NCI-H1048 (cell line): ENCODE measurements at places on chromosomes 2 and 18.
A peak's percentile ranks its signal among the peaks of the same experiment; 100 is the strongest.

DNA sequence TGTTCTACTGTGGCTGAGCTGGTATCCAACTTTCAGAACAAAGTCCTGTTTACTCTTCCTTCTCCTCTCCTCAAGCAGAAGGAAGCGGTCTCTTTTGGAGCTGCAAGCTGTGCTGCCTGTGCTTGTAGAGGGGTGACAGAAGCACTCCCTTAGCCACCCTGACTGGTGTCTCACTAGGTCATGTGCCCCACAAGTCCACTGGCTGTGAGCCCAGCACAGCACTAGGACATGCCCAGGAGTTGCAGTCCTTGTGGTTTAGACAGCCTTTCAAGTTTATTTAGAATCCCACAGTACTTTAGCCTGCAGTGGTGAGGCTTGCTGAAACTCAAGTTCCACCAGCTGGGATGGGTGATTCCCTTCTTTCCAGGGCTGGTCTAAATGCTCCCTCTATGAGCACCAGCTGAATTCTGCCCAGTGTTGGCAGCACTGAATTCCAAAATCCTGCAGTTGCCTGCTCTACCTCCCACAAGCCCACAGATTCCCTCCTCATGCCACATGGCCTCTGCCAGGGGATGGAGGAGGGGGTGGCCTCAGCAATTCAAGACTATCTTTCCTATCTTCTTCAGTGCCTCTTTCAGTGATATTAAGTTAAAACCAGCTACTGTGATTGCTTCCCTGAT, 61.2 kb downstream of the CCDC85A start:
- DNase-seq: no peak

- DNase-seq: no peak
Measured at GRCh38 chr2:12501469-12502158, 215.1 kb upstream of the TRIB2 start.

GRCh38 chr2:166106431-166107015, 21.3 kb downstream of the SCN1A start:
- no peak for DNase-seq

- DNase-seq: no peak
Measured at GRCh38 chr2:234102112-234102511, 51.6 kb downstream of the SPP2 start.

DNA sequence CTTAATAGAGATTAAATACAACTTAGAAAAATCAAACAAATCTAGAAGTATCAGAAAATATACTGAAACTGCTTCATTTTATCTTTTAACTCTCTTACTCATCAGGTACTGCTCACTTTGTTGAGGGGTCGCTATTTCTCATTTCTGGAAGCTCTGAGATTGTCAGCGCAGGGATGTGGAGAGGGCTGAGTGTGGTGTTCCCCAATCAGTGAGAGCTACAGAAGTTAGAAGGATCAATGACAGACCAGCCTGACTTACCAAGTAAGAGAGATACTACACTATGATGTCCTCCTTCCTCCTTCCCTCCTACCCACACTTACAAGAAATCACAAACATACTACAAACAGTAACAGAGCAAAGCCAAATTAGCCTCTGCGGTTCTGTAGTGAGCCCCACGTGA, 8.1 kb downstream of the GCFC2 start:
- no peak for DNase-seq

DNA sequence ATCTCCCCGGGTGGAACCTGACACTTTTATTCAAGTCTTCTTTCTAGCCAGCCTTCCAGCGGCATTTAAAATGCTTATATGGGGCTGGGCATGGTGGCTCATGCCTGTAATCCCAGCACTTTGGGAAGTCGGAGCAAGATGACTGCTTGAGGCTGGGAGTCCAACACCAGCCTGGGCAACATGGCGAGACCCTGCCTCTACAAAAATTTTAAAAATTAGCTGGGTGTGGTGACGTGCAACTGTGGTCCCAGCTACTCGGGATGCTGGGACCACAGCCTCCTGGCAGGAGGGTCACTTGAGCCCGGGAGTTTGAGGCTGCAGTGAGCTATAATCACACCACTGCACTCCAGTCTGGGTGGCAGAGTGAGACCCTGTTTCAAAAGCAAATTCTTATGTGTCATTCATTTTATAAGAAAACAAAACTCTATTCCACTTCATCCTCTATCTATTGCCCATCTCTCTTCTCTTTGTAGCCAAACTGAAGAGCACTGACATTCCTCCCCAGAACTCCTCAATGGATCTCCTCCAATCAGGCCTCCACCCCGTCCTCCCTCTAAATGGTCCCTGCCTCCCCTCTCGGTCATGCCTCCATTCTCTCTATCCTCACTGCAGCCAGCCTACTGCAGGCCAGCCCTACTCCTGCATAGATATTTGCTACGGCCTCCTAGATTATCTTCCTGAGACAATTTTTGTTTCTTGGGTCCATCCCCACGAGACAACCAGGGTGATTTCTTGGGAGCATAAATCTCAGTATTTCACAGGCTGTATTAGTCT, 18.0 kb upstream of the RHOB start:
- no peak for DNase-seq

DNA sequence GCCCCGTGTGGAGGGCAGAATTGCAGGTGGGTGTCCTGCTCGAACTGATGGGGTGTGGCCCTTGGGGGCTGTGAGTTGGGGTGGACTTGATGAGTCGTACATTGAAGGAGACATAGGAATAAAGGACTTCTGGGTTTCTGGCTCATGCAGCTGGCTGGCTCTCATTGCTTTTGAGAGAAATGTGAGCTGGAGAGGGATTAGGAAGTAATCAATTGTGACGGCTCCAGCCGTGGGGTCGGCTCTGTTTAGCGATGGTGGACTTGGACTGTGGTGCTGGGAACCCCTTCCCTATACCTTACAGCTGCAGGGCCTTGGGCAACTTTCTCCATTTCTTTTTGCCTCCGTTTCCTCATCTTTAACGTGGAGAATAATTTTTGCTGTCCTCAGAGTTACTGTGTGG, 9.2 kb downstream of the IMPA2 start:
- no peak for DNase-seq

- no peak for DNase-seq
Measured at GRCh38 chr2:105617631-105618350, 126.9 kb upstream of the NCK2 start.

DNA sequence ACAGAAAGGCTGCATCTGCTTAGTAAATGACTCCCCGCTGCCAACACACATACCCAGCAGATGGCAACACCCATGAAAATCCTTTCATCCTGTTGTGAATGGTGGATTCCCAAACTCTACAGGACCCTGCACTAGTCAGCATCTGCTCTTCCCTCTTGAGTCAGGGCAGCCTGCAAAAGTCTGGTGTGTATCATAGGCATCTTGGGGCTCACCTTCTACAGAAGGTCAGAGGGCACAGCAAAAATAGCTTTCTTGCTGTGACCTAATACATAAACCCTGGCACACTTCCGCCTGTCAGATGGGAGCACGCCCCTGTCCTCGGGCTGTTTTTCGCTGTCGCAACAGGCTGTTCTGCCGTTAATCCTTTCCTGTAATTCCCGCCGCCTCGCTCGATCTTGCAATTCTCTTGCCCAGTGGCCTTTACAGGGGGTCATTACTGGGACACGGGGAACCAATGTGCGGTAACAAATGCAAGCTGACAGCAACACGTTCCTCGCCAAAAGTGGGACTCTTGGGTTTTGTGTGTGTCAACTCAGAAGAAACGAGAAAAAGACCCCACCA, 19.9 kb upstream of the SCYGR1 start:
- DNase-seq: no peak

DNA sequence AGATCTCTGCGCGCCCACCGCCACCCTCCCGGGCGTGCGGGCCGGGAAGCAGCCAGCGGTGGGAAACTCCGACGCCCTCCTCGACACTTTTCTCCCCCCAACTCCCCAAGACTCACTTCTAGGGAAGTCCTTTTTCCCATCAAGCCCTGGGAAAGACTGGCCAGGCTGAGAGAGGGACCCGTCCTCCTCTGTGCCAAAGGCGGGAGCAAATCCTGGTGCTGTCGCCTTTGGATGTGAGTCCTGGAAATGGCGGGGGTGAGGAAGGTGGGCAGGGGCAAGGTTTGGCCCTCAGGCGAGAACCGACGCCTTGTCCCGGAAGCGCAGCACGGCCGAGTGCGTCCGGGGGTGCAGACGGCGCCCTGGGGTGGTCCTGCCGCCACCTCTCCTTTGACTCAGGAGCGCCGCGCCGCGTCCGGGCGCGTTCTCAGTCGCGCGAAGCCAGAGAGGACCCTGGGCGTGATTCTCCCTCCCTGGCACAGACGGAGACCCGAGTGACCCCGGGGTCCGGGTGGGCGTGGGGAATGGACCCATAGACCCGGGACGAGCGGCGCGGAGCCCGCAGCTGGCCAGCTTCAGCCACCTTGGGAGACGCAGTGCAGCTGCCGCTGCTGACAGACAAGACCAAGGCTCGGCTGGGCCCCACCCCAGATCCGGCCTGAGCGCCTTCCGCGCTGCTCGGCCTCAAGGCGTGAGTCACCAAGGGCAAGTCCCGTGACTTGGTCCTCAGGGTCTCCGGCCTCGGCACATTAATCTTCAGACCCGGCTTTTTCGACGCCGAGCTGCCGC, 3.5 kb upstream of the LBX2 start:
- no peak for DNase-seq

DNA sequence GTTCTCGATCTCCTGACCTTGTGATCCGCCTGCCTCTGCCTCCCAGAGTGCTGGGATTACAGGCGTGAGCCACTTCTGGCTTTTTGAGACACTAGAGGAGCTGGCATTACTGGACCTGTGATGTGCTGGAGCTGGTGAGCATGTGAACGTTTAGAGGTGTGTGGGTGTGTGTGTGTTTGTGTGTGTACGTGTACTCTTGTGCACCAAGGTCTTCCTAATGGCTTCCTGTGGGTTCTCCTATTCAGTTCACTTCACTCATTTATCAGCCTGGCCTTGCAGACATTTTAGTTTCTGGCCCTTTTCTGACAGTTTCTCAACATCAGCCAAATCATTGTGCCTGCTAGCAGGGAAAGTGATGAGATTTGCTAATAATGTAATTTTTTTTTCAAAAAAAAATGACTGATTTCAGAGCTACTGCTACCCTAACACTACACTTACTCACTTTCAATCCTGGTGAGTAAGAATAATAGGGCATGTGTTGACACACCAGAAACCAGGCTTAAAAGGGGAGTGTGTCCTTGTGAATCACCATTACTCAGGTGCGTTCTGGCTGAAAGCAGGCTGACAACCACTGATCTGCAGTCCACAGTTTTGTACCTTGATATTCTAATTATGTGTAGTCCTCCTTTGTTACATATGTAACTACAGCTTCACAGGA, 41.0 kb upstream of the ACTR3 start:
- DNase-seq: no peak

- no peak for DNase-seq
Measured at GRCh38 chr2:218260742-218261422, at the start of gene GPBAR1. Gene GPBAR1, plus strand, starts transcription at chr2:218261015. Its CDS starts 1,710 bp downstream, at chr2:218262725.

DNA sequence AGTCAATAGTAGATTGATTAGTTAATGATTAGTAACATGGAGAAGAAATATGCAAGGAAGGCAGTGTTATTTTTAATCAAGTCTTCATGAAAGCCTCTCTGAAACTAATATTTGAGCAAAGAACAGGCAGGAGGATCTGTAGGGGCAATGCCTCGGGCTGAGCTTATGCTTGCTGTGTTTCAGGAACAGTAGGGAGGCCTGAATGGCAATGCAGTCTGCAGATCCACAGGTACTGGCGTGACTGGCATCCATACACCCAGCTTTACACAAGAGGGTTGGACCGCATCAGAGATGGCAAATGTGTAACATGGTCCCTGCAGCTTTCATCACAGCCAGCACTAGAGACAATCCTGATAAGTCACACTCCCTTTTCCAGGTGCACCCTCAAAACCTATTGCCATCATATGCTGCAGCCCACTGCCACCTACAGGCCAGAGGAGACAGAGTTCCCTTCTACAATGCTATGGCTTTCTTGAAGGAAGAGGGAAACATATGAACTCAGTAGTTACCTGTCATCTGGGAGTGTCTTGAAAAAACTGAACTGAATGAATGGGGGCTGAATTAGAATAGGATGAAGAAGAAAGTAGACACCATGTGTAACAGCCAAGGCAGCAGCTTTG, 582.4 kb upstream of the RAB6C start:
- peak; percentile 40 for DNase-seq

DNA sequence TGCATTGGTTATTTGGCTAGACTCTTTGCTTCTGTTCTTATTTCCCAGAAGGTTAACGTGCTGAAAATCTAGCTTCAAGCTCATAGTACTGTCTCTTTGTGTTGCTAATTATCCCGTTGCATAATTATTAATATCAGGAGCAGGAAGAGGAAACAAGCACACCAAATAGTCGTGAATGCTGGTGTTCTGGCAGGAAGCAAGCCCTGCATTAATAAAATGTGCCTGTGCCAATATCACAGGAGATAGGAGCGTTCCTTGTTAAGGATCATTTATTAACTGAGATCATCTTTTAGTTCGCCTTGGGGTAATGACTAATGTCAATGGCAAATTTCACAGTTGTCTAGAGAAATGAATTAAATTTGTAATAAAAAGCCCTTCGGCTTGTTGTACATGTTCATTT, 893.0 kb upstream of the POU3F3 start:
- DNase-seq: no peak

DNA sequence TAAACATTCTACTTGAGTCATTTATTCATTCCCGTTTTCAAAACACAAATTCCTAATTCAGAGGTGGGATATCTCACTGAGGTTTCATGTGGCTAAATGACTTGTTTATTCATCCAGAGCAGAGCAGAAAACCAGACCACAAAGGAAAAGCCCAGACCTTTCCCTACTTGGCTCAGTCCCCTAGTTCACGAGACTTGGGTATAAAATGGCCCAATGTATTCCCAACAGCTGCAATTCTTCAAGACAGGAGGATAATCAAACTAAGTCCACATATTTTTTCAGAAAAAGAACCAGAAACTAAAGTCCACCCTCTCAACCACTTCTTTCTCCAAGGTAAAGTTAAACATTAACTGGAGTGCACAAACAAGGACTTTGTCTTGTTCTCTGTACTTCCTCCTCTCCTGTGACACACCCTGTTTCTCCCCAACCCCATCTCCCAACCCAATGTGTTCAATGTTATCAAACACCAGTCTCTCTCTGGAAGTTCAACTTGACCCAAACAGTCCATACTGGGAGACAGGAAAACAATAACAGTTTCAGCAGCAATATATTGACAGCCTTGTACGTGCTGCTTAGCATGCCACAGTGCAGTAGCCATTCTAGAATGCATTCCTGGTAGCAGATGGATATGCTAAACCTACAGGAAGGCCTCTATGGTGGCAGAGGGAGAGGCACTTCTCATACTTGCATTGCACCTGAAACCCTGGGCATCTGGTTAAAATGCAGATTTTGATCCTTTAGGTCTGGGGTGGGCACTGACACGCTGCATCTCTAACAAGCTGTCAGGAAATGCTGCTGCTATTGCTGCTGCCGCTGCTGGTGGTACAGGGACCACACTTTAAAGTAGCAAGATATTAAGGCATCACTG, 110.7 kb downstream of the INO80D start:
- no peak for DNase-seq

GRCh38 chr2:62587592-62587991, 81.6 kb upstream of the TMEM17 start:
- DNase-seq: no peak

DNA sequence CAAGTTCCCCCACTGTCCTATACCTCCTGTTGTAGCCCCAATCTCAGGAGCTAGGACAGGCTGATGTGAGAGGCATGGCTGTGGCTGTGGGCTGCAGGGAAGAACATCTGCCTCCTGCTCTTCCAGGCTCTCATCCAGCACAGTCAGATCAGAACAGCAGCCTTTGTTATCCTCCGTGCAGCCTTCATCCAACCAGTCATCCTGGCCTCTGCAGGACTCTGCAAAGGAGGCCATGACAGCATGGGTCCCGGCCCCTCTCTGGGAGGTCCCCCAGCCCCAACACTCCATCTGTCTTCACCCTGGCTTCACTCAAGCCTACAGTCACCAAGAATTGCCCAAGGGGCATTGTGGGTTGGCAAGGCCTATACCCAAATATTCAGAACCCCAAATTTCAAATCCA, 223.2 kb upstream of the COPS8 start:
- no peak for DNase-seq
